Fibroblast of upper back skin (primary cell): ENCODE measurements at places on chromosomes 5 and 9.

- DNase-seq = peak; percentile 46
Measured at GRCh38 chr5:10611290-10611689, 47.4 kb downstream of the ANKRD33B start.

DNA sequence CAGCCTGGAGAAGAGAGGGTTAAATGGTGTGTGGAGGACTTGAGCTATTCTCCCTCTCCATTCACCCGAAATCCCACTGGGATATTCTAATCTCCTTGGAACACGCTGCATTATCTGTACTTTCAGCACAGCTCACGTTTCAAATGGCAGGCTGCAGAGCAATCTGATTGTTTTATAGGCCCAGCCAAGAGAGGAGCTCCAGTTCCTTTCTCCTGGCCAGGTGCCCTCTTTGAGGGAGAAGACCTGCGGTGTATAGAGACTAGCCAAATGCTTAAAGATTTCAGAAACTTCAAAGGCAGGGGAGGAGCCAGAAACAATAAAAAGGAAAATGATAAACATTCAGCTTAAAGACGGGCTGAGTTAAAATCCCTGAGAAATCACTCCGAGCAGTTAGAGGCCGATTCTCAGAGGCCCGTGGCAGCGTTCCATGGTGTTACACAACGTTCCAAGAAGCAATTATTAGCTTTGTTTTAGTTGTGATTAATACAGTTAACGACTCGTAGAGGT, 564.0 kb upstream of the KLF4 start:
- DNase-seq = peak; percentile 93

- DNase-seq = no peak
Measured at GRCh38 chr9:131361202-131361833, 32.6 kb upstream of the PRRC2B start.

DNA sequence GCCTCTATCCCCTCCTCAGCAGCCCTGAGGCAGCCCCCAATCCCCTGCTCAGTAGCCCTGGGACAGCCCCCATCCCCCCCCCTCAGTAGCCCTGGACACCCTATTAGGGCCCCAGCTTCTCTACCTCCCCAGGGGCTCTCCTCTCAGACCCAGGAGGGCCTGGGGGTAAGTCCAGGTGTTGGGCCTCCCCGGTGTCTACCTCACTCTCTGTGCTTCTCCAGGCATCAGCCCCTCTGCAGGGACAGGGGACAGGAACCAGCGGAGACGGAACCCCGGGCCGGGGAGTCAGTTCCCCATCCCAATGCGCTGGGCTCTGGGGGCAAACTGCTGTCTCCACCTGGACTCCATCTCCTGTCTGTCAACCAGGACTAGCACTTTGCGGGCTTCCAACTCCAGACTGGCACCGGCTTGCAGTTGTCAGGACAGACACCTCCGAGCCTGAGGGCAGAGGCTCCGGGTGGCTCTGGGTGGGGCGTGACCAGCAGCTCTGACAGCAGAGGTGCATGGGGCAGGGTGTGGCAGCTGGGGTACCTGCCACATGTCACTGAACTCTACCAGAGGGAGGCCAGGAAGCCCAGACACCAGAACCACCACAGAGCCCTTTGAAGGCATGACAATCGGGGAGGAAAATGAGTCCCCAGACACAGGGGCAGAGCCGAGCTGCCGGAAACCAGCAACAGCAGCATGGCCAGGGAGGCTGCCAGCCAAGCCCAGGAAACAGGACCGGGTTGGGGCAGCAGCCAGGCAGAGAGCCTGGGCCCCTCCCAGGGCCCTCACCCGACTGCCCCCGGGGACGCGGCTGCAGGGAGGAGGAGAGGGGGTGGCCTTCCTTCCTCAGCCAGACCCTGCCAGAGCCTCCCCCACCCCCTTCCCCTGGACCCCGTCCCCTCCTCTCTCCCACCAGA, 17.7 kb upstream of the UBAC1 start:
- DNase-seq = no peak

- DNase-seq = no peak
Measured at GRCh38 chr5:78132507-78132906, 162.0 kb downstream of the AP3B1 start.

- peak; percentile 44 for DNase-seq
Measured at GRCh38 chr5:34667705-34668104, 11.6 kb downstream of the RAI14 start.

GRCh38 chr9:121783521-121784507, 132.4 kb downstream of the DAB2IP start:
- no peak for DNase-seq

- peak; percentile 67 for DNase-seq
Measured at GRCh38 chr9:84397151-84397728, 56.7 kb upstream of the SLC28A3 start.

DNA sequence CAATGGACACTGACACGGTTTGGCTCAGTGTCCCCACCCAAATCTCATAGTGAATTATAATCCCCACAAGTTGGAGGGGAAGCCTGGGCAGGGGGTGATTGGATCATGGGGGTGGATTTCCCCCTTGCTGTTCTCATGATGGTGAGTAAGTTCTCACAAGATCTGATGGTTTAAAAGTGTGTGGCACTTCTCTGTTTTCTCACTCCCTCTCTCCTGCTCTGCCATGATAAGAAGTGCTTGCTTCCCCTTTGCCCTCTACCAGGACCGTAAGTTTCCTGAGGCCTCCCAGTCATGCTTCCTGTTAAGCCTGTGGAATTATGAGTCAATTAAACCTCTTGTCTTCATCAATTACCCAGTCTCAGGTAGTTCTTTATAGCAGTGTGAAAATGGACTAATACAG, 115.8 kb upstream of the KIF2A start:
- no peak for DNase-seq

GRCh38 chr5:90792725-90793124, 234.1 kb downstream of the ADGRV1 start:
- DNase-seq = peak; percentile 22

DNA sequence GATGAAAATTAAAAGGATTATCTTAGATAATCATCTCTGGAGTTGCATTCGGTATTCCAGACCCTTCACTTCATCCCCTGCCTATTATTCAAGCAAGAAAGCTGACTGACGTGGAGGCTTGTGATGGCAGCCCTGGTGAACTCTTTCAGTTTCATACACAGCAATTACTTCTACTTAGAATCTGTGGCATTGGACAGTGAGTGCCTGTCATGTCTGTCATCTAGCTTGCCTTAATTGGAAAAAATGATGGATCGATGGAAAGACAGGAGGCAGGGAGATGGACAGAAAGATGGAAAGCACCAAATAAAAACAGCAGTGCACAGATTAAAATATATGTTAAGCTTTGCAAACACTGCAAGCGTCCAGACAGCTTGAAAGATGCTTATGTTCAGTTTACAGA, 1371.0 kb upstream of the CDH6 start:
- no peak for DNase-seq

DNA sequence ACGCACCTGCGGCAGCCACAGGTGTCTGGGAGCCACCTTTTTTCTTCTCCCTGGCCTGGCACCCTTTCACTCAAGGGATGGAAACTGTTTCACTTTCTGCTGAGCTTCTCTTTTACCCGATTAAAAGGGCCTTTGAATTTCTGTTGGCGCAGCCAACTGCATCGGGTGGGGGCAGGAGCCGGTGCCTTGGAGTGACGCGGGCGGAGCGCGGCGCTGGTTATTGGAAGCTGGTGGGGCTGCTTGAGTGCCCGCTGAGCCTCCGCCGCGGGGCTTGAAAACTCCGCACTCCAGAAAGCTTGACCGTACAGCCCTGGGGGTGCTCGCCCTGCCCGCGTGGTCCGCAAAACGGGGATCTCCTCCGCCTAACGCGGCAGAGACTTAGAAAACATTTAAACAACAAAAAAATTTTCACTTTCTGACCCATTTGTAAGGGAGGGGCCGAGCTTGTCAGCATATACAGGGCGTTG, 52.0 kb upstream of the TJP2 start:
- no peak for DNase-seq

DNA sequence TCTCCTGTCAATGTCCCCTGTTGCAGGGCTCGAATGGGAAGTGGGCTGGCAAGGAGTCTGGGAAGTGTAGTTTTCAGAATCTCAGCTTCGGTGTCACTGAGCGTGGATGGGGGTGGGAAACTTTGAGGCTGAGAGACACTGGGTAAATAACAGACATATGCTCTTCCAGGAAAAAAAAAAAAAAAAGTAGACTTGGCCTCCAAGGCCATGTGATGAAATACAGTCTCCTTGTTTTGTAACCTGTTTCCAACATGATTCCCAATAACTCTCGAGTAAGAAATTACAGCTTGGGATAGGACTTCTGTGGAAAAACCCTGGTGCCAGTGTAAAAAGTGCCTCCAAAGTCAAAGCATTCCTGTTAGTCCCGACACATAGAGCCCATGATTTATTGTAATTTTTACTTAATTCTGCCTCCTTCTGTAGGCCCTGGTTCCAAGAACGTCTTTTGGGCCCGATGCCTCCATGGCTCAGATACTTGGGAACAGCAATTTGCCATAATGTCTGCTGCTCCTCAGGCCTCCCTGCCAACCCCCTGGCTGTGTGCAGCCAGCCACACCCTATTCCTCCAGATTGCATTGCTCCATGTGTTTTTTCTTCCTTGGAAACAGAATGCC, 119.5 kb upstream of the TNC start:
- peak; percentile 56 for DNase-seq

DNA sequence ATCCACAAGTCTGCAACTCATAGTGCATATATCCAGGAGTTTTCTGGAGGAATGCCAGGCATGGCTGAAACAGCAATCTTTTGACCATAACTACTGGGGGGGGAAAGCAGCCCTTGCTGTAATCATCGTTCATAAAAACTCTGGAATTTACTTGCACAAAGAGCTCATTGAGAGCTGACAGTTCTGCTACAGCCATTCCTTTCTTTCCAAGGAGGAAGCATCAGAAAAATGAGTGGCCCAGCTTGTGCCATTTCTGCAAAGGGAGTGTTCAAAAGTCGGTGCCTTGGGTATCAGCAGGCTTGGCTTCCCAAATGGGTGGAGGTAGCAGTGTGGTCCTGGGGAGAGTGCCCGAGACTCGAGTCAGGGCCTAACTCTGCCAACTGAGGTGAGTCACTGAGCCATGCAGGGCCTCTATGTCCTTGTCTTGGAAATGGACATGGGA, 101.5 kb downstream of the GCNT1 start:
- DNase-seq = peak; percentile 93

GRCh38 chr9:133102190-133103021, 18.6 kb downstream of the RALGDS start:
- DNase-seq = no peak

GRCh38 chr5:119515192-119515591, 62.9 kb downstream of the HSD17B4 start:
- DNase-seq = peak; percentile 13

GRCh38 chr9:130352081-130352480, 86.5 kb downstream of the HMCN2 start:
- no peak for DNase-seq

GRCh38 chr9:95268681-95269080, 48.8 kb downstream of the FANCC start:
- peak; percentile 31 for DNase-seq

GRCh38 chr5:82296929-82297328, 18.8 kb upstream of the RPS23 start:
- no peak for DNase-seq

GRCh38 chr9:112911736-112912135, 21.1 kb upstream of the SLC46A2 start:
- no peak for DNase-seq

GRCh38 chr9:86978922-86979474, 31.7 kb upstream of the GAS1 start:
- DNase-seq = peak; percentile 86

- peak; percentile 75 for DNase-seq
Measured at GRCh38 chr5:74576941-74577456, 63.5 kb downstream of the ENC1 start.

- peak; percentile 84 for DNase-seq
Measured at GRCh38 chr9:18829873-18830272, 203.1 kb downstream of the SAXO1 start.

GRCh38 chr9:114216081-114216480, 60.7 kb downstream of the COL27A1 start:
- DNase-seq = peak; percentile 64

DNA sequence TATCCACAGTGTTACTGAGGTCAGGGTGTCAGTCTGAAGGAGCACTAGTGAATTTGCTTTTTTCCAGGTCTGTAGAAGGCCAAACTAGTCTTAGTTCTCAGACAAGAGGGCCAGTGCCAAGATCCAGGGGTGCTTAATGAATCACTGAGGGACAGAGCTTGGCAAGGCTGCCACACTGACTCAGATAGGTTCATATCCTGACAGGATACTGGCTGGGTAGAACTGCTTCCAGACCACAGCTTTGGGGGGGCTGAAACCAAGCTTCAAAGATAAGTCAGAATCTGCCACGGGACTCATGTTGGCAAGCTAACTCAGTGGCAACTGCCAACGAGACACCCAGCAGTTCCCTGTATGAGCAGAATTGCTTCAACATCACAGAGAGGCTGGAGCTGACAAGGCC, 1125.4 kb downstream of the EFNA5 start:
- peak; percentile 22 for DNase-seq

GRCh38 chr9:122097679-122098315, 4.7 kb upstream of the TTLL11 start:
- DNase-seq = no peak

- no peak for DNase-seq
Measured at GRCh38 chr5:174970502-174970901, 246.1 kb downstream of the MSX2 start.

DNA sequence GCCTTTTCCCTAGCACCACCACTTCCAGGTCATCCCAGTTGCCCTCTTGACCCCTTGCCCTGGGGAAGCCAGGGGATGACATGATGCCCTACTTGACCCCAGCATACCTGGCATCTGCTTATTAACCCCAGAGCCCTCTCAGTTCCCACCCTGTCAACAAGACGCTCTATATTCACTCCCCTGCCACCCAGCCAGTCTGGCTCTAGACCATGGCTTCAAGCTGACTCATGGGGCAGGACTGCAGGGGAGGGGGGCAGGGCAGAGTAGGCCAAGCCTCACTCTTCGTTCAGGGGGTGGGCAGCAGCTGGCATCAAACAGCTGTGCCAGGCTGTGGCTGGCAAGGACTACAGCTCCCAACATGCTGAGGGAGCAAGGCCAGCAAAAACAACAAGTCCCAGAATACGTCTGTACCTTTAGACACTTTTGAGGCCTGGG, 5.3 kb downstream of the ATOSB start:
- DNase-seq = peak; percentile 48

- no peak for DNase-seq
Measured at GRCh38 chr9:77019926-77020412, 514 bp downstream of the FOXB2 start.

- no peak for DNase-seq
Measured at GRCh38 chr9:137333016-137333671, 31.1 kb upstream of the NRARP start.

GRCh38 chr5:117204404-117204803, 629.8 kb upstream of the SEMA6A start:
- DNase-seq = no peak

DNA sequence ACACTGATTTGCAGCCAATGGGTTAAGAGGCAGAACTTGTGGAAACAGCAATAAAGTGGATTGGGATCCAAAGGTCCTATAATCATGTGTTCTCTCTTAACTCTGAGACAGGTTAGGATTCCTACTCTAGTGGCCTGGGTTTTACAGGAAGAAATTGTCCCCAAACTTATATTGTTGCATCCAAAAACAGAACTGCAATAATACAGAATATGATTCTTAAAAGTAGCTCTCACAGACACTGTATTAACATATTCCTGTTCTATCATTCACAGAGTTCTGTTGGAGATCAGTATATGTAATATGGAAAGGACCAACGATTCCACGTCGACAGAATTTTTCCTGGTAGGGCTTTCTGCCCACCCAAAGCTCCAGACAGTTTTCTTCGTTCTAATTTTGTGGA, at the start of gene OR13C8:
Gene OR13C8 (plus strand): TSS at position 301 of the 400 bp plus-strand sequence. CDS start 0 bp downstream, at position 301.
- no peak for DNase-seq

- DNase-seq = peak; percentile 55
Measured at GRCh38 chr5:40483316-40483715, 196.4 kb upstream of the PTGER4 start.

- DNase-seq = peak; percentile 69
Measured at GRCh38 chr5:171418982-171419687, at the start of gene FGF18. Gene FGF18 (plus strand): TSS chr5:171419647. CDS start chr5:171420200, 553 bp downstream.

GRCh38 chr9:121750715-121751623, 99.5 kb downstream of the DAB2IP start:
- no peak for DNase-seq
